NCI-H2171 (cell line): ENCODE measurements at places on chromosomes 5 and 9.
A peak's percentile ranks its signal among the peaks of the same experiment; 100 is the strongest.

GRCh38 chr5:109855056-109855455 is 165.3 kb downstream of the MAN2A1 start:
- no peak for DNase-seq

DNA sequence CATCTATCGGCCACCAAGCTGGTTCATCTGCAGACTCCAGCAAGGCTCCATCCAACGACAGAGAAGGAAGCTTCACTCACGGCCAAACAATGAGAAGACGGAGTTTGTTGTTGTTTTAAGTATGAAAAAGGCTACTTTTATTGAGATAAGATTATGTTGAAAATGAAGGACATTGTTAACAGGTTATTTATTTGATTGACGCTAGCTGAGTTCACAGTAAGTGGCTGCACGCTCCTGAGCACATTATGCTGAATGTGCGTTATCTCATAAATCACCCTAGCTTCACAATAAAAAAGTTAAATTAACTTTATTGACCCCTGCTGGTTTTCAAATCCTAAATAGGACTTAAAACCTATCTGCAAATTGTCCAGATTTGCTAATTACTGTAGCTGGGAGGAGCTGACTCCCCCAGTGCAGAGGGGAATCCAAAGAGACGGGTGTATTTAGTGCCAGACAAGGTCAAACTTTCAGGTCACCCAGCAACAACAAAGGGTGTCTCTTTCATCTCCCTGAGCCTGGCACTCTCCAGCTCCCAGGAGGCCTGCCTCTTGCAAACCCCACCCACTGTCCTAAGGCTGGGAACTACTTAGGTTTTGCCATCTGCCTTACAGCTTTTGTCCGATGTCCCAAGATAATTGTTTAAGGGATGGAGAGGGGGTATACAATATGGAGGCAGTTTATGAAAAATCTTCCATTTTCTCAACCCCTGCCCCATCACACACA is 129.2 kb downstream of the ZDHHC21 start:
- peak; percentile 40 for DNase-seq

- DNase-seq: no peak
These were observed 359.9 kb downstream of the CYLC2 start for GRCh38 chr9:103355000-103355399.

DNA sequence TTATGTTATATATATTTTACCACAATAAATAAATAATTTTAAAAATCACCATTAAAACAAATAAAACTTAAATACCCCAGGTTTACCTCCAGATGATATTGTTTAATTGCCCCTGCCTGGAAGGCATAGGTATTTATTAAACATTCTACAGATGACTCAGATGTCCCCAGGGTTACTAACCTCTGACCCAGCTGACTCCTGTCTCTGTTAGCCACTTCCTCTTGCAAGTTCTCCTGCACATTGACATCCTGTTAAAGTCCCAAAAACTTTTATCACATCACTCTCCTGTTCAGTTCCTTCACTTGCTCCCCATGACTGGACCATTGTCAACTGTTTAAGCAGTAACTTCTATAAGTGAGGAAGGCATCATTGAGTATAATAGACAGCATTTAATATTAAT is 37.0 kb upstream of the RAB3C start:
- no peak for DNase-seq

- no peak for DNase-seq
These were observed 64.2 kb upstream of the SMIM23 start for GRCh38 chr5:171721464-171721863.

DNA sequence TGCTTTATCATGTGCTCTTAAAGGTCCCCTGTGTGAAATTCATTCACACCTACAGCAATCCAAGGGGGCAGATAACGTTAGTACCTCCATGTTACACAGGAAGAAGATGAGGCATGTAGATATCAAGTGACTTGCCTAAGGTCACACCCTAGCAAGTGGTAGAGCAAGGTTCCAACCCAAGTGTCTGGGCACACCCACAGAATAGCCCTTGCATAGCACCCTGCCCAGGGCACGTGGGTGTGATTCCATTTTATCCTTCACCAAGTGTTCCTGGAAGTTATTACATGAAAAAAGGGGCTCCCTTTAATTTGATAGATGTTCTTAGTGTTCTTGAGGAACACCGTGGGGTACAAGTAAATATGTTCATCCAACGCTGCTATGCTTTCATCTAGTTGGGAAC is 4.9 kb downstream of the TMEM171 start:
- DNase-seq: no peak

DNA sequence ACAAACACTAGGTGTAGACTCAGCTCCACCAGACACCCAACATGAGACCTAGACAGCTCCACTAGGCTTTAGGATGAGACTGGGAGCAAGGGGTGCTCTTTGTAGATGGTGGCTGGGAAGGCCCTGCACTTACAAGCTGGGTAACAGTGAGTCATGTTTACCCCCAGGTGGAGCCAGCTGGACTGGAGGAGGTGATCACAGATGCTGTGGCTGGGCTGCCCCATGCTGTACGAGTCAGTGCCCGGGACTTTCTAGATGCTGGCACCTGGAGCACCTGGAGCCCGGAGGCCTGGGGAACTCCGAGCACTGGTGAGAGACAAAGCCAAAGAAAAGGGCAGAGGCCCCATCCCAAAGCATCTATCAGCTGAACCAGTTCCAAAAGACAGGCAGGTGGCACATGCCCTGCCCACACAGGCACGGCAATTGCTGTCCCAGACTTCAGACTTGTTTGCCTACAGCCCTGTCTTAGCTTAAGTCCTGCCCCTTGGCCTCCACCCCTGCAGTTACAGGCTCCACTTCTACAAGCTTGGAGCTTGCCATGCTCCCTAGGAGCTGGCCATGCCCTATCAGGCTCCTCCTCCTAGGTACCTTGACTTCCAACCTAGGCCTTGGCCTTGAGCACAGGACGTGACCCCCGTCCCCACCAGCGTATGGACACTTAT is 2.7 kb downstream of the CCL27 start:
- no peak for DNase-seq

DNA sequence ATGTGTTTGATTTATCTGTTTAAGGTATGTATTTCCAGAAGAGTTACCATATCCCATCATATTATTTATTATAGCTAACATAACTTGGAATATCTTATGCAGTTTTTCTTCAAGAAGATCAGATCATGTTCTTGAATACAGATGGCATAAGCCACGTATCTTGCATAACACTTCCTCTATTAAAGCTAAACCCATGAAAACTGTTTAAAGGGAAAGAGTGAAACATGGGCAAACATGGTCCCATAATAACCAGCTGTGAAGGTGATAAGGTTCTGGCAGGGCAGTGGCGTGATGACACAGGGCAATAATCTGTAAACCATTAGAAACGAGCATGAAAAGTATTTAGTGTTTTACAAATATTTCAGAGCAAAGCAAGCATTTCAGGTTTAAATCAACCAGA is 34.2 kb downstream of the EFNA5 start:
- no peak for DNase-seq

DNA sequence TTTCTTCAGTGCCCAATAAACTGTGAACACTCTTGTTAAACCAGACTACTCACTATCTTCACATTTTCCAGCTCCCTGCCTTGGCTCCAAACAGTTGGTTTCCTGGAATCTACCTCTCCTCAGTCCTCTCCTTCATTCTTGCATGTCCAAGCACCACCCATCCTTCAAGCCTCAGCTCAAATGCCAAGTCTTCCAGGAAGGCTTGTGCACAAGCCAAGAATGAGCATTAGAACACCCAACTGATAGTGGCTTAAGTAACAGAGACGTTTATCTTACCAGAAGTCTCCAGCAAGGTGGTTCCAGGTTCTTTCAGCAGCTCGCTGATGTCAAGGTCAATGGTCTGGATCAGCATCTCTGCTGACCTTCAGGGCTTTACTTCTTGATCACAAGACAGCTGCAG is 60.1 kb downstream of the PTPDC1 start:
- DNase-seq: no peak

DNA sequence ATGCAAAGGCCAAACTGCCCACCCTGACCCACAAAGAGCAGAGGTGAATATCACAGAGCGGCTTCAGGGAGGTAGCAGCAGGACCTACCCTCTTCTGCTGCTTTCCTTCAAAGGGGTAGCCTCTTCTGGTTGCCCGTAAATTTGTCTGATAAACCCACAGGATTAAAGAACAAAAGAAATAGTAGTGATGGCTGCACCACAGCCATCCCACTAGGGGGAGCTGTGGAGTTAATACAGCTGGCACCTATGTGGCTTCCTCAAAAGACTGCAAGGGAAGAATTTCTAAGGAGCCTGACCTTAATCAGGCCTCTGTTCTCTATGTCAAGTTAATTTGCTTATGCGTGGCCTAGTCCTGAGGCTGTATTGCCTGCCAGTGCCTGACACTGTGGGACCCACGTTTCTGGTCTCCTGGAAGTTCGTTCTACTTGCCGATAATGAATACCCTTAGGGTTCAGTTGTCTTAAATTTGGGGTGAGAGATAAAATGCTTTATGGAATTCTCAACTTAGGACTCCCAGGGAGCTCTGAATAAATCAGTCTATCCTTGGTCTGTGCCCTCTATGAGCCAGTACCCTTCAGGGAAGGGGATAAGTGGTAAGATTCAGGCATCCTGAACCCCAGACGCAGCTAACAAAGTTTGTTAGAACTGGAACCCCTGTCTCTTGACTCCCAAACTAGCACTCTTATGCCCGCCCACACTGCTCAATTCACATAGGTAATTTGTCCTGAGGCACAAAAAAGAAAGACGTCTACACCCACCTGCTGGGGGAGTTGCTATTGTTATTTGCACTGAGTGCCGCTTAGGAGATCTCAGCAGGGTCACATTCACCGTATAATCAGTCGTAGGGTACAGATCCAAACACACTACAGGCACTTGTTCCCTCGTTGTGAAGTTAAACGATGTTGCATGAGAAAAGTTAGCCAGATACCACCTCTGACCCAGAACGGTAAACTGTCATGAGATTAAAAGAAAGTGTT is 77.1 kb downstream of the SUSD1 start:
- peak; percentile 43 for DNase-seq

DNA sequence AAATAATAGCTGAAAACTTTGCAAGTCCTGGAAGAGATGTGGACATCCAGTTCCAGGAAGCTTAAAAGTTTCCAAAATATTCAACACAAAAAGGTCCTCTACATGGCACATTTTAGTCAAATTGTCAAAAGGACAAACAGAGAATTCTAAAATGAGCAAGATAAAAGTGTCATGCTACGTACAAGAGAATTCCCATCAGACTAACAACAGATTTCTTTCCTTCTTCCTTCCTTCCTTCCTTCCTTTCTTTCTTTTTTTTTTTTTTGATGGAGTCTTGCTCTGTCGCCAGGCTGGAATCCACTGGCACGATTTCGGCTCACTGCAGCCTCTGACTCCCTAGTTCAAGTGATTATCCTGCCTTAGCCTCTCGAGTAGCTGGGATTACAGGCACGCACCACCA is 39.3 kb downstream of the BTNL8 start:
- no peak for DNase-seq

- no peak for DNase-seq
These were observed 165.5 kb upstream of the NFIL3 start for GRCh38 chr9:91589101-91589553.

DNA sequence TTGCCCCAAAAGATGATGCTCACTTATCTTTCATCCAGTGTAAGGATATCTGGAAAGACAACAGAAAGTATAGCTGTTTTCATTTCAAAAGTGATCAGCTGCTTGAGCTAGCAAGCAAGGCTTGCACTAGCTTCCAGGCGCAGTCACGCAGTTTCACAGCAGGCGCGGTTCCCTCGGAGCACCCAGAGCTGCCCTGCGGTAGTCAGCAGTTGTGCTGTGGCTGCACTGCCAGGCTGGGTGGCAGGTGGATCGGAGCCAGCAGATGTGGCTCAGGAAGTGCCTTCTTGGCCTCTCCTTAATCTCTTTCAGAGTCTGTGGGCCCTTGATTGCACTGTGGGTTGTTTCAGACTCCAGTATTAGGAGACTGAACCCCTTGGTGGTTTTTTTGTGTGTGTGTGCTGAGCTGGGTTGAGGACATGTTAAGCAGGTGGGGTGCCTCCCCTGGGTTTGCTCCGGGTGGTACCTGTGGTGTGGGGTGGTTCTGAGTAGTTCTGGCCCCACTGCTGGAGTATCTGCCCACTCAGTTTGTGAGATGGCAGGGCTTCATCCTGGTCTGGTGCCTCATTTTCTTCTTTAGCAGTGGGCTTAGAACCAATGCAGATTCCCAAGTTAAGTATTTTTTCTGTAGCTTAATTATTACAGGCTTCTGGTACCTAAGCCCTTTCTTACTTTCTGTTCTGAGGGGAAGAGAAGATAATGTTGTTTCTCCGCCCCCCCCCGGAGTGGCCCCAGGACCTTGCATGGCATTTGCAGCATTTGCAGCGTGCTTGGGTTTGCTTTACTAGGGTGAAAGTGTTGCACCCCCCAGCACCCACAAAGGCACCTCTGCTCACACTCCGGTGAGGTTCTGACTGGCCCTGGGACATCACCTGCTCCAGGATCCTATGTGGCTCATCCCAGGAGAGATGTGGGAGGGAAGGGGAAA is 16.4 kb downstream of the TENT4A start:
- DNase-seq: no peak

DNA sequence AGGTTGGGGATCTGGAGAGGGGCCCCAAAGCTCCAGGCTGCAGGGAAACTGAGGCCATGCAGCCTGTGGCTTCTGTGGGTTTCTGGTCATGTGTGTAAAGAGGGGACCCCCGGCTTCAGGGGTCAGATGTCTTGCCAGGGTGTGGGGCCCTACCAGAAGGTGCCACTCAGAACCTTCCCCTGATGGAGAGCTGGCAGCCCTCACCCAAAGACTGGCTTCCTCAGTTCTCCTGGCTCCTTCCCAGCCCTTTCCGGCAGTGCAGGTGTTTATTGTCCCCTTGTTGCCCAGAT is 11.6 kb upstream of the LAMC3 start:
- no peak for DNase-seq

DNA sequence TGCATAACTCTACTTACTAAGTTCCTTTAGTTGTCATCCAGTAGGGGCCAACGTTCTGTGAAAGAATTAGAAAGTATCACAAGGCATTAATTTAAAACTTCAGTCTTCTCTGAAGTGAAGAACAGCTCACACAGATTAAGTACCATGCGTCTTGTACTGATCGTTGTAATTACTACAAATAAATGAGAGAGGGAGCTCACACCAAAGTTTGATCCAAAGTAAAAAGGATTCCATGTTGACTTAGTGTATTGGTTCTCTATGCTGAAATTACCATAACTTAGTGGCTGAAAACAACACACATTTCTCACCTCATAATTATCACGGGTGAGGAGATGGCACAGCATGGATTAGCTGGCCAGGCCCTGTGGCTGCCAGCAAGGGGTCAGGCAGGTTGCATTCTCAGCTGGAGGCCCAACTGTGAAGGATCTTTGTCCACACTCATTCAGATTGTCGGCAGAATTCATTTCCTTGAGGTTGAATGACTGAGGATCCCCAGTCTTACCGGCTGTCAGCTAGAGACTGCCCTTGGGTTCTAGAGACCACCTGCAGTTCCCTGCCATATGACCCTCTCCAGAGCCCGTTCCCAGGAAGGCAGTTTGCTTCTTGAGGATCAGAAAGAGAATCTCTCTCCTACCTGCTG is 169.1 kb downstream of the YTHDC2 start:
- no peak for DNase-seq

GRCh38 chr5:179874536-179875292 is 16.1 kb upstream of the MRNIP start:
- no peak for DNase-seq

GRCh38 chr5:169964246-169964645 is 16.0 kb downstream of the INSYN2B start:
- no peak for DNase-seq
